Amniotic epithelial cell (primary cell): ENCODE measurements at places on chromosomes 11 and 22.

- no peak for DNase-seq
Measured at GRCh38 chr11:34439610-34440198, 970 bp downstream of the CAT start.

DNA sequence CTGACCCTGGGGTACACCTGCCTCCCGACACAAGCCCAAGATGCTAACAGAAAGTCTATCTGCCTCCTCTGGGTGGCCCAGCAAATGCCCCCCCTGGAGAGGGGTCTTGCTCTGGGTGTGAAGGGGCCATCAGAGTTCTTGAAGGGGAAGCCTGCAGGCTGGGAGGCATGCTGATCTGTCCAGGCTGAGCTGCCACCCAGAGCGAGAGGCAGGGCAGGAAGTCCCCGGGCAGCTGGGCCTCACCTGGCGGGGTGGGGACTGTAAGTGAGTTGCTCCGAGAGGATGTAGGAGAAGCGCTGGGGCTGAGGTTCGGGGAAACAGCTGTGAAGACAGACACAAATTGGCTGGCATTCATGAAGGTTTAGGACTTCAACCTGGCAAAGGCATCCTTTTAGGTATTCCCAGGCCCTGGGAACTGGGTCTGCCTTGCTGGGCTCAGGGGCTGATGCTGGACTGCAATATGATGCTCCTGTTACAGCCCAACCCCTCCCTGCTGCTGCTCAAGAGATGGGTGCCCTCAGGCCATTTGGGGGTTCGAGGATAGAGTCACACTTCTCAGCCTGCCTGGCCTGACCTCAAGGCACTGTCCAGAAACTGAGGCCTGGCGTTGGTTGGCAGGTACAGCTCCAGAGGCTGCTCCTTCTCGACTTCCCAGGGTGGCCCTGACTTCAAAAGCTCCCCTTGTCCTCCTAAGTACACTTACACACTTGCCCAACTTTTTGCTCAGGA is 60.2 kb upstream of the LYVE1 start:
- DNase-seq = no peak

GRCh38 chr11:46463701-46464421 is 72.3 kb upstream of the CHRM4 start:
- DNase-seq = no peak

DNA sequence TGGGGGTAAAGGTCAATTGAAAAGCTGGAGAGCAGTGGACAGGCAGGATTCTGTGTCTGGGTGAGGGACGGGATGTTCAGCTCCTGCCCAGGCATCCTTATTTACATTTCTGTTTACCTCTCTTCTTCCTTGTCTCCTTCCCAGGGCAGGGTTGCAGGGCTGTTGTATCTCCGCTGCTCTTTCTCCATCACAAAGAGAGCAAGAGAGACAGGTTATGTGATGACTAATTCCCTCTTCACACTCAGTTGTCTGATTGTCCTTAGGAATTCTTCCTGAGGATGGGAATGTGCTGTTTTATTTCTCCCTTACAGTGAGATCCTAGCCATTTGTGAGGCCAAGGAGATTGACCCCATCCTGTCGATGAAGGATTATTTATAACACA is 104.9 kb downstream of the VPREB1 start:
- DNase-seq = no peak

- peak; percentile 40 for DNase-seq
Measured at GRCh38 chr11:133956650-133957633, at the start of gene IGSF9B. IGSF9B (minus strand) TSS chr11:133956968; CDS start chr11:133956754, 214 bp downstream.

GRCh38 chr11:14309425-14310192 is 49.4 kb downstream of the RRAS2 start:
- DNase-seq = no peak

DNA sequence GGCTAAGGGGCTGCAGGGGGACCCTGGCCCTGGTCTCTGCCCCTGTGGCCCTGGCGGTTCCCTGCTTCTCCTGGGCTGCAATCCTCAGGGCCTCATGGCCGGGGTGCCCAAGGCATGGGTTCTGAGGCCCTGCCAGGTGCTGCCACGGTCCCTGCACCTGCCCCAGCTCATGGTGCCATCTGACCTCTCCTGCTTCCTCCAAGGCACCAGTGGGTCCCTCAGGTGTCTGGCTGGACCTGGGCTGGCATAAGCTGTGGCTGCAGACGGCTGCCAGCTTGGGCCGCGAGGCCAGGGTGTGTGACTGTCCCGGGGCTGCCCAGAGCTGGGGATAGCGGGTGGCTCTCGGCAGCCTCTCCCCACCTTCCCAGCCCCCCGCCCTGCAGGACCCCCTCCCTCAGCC is 2.0 kb downstream of the INS start:
- DNase-seq = no peak

DNA sequence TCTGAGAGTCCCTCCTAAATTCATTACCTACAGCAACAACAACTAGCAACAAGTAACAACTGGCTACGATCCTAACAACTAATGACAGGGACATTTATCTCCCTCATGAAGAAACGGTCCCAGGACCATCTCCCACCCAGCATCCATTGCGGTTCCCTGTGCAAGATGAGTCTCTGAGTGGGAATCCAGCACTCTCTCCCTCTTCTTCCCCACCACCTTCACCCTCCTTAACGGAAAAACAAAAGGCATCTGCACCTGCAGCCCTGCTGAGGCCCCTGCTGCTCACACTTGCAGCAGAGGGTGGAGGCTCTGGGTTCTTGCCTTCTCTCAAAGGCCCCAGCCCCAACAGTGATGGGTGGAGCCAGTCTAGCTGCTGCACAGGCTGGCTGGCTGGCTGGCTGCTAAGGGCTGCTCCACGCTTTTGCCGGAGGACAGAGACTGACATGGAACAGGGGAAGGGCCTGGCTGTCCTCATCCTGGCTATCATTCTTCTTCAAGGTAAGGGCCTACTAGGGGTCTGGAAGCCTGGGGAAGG is at the start of gene CD3G:
TSS of gene CD3G (plus strand) at position 364 of the 535 bp plus-strand sequence. CDS start at position 444, 80 bp downstream.
- no peak for DNase-seq

GRCh38 chr11:56783448-56784041 is 35.0 kb upstream of the OR9G4 start:
- peak; percentile 47 for DNase-seq

- DNase-seq = no peak
Measured at GRCh38 chr11:133661846-133662245, 129.5 kb upstream of the OPCML start.

- no peak for DNase-seq
Measured at GRCh38 chr22:19764636-19765476, 4.3 kb downstream of the TBX1 start.

- peak; percentile 80 for DNase-seq
Measured at GRCh38 chr11:125123947-125124617, 12.7 kb upstream of the TMEM218 start.

GRCh38 chr11:83649528-83649855 is 363.3 kb upstream of the CCDC90B start:
- no peak for DNase-seq

- no peak for DNase-seq
Measured at GRCh38 chr22:40443732-40444131, 73.3 kb downstream of the SGSM3 start.

DNA sequence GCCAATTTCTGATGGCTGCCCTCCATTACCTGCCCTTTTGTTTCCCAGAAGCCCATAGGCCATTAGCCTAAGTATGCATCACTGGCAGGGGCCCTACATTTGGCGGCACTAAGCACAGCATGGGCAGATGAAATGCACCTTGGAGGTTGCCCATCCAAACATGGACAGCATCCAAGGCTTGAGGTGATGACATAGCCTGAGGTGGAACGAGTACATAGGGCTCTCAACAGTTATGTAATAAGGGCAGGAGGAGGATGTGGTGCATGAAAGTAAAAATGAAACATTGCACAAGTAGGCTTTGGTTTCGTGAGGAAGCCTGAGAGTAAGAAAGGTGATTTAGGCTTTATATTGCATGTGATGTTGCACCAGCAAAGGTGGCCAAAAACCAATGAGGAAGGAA is 148.1 kb downstream of the FAM76B start:
- no peak for DNase-seq

GRCh38 chr11:36340897-36341296 is 44.8 kb downstream of the PRR5L start:
- no peak for DNase-seq

DNA sequence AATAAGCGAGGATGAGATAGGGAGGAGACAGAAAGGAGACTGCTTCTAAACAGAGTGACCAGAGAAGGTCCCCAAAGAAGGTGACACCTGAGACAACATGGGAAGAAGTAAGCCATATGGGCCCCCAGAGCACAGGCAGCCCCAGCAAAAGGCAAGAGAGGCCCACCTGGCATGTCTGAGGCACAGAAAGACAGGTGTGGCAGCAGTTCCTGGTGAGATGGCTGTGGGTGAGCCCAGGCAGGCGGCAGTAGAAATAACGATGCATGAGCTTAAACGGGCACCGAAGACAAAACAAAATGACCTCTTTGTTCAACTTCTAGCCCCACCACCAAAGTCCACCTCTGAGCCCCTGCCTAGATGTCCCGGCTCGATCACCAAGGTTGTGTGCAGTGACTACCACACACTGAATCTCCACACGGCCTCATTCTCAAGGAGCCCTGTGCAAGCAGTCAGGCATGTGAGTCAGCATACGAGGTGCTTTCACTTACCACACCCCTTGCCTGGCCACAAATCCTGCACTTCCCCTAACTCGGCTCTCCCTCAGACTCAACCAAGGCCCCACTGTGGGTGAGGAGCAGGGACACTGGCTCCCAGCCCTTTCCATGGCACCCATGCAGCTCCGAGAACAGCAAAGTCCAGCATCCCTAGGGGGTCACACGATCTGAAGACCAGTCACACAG is 77.6 kb downstream of the PACSIN2 start:
- DNase-seq = peak; percentile 88

DNA sequence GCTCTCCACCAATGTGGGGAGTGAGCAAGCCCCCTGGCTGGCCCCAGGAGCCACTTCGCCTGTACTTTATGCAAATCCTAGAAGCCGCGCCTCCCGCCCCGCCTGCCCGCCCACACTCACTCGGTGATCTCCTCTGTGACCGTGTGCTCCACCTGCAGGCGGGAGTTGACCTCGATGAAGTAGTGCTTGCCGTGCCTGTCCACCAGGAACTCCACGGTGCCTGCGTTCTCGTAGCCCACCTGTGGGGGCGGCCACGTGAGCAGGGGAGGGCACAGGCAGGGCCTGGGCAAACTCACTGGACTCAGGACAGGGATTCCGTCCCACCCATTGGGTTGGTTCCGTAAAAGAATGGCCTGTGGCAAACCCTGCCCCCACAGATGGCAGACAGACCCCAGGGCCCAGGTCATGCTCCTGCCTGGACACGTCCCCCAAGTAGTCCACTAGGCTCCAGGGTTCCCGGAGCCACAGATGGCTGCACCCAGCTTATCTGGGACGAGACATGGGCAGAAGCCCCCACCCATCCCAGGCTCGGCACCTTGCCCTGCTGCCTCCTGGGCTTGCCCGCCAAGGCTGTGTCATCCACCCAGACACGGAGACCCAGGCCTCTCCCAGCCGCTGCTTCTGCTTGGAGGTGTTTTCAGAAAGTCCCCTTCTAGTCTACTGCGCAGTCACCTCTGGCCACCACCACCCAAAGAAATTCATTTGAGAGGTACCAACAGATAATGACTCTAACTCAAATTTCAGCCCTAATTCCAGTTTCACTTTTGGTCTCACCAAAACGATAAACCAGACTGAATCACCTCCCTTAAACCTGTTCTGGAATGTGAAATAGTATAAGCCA is 12.1 kb downstream of the LRFN4 start:
- peak; percentile 47 for DNase-seq
